Stimulated activated CD4-positive, alpha-beta T cell treated with anti-CD3 and anti-CD28 coated beads, Interleukin-15, amount 100 ng/mL, for 1 hour (primary cell): ENCODE measurements at places on chromosomes 11 and 22.

GRCh38 chr11:68122936-68123539 is 1.9 kb upstream of the CHKA start:
- DNase-seq = no peak

DNA sequence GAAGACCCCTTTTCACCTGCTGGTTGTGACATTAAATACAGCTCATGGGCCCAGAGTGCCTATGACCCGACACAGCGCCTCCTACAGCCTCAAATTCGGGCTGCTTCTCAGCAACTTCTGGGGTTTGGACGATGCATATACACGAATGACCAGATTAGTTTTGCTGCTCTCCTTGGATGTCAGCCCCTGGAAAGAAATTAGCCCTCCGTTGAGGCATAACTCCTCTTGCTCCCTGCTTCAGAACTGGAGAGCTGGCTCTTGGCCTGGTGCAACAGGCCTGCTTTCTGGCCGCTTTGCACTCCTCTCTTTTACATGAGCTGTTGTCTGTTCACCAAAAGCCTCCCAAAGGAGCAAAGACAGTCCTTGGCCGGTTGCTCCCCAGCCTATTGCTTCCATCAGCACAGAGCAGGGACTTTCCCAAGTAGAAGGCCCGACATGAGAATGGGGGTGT is 3.3 kb downstream of the TECTA start:
- no peak for DNase-seq

- DNase-seq = no peak
Observed at GRCh38 chr11:99271527-99271926, 250.8 kb downstream of the CNTN5 start.

GRCh38 chr11:27354359-27354965 is 8.6 kb downstream of the CCDC34 start:
- no peak for DNase-seq

DNA sequence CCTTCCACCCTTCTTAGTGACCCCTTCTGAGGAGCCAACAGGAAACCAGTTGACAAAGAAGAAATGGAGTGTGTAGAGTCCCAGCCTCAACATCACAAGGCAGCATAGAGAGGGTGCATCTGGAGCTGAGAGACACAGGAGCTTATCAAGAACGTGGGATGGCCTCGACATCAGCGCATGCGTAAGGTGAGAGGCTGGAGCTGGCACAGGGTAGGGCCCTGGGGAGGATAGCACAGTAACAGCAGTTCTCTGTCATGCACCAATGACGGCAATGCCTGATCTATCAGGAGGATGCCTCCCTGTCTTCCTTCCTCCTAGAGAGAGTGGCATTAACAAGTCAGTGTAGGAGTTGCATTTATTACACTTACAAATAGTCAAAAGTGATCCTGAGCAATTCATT is 426.1 kb downstream of the NTM start:
- no peak for DNase-seq

DNA sequence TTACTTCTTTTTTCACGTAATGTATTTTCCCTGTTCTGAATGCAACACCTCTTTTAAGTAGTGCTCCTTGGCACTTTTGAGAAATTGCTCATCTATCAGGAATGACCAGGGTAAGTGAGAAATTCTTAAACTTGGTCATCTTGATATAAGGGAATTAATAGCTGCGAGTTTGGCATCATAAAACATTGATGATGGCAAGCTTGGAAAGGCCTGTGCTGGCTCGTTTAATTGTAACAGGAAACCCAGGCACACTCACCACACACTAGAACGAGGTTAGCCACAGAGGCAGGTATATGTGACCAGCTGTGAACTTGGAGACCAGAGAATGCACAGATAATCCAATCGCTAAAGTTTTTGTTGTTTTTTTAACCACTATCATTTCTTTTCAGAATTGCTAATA is 24.3 kb downstream of the FAM118A start:
- no peak for DNase-seq

DNA sequence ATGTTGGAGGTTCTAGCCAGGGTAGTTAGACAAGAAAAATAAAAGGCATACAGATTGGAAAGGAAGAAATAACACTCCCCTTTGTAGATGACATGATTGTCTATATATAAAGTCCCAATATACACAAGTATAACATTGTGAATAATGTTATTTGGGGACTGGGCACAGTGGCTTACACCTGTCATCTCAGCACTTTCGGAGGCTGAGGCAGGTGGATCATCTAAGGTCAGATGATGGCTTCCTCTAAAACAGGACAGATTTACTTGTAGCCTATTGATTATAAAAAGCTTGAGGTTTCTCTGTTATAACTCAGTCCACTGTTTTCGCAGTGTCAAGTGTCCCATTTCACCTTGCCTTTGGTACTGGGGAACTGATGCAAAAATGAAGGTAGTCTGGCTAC is 19.6 kb downstream of the ATM start:
- DNase-seq = no peak

DNA sequence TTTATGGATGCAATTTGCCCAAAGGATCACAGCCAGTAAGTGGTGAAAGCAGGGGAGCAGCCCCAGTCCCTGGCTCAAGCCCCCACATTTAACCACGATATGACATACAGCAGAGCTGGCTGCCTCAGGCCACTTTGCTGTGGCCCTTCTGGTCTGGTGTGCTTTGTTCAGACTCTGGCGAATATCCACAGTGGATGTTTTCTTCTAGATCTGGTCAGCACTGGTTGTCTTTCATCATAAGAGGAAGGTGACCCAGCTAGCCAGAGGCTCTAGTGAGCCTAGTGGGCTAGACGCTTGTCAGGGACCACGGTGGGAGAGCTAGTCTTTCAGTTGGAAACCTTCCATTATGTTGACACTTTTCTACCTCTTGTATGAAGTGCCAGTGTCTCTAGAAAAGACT is 42.5 kb downstream of the DGCR2 start:
- no peak for DNase-seq

- no peak for DNase-seq
Observed at GRCh38 chr11:62602141-62603071, 741 bp upstream of the MTA2 start.

GRCh38 chr11:72965672-72966071 is 151.5 kb downstream of the ATG16L2 start:
- DNase-seq = no peak

DNA sequence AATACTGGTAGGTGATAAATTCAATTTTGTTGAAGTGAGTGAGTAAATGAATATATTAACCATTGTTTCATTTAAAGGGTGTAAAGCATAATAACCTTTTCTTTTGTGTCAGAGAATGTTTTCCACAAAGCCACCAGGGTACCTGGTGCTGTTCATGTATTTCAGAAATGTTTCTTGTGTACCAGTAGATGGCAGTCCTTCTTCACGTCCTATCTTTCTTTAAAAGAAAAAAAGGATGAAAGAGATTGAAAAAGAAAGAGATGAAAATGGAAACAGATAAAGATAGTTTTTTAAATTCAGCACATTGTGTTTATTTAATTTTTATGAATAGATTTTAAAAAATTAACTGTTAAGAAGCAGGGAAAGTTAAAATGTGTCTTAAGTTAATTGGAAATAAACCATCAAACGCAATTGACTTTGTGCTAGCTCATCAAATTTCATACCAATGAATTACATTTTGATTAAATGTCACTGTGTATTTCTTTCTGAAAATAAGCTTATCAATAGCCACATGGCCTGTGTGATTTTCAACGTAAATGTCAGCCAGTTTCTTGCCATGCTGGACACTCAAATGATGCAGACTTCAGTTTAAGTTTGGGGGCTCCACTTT is 65.5 kb upstream of the CHORDC1 start:
- DNase-seq = no peak
